Tibial nerve (tissue), 4 donors: ENCODE measurements at places on chromosomes 1 and 21.

DNA sequence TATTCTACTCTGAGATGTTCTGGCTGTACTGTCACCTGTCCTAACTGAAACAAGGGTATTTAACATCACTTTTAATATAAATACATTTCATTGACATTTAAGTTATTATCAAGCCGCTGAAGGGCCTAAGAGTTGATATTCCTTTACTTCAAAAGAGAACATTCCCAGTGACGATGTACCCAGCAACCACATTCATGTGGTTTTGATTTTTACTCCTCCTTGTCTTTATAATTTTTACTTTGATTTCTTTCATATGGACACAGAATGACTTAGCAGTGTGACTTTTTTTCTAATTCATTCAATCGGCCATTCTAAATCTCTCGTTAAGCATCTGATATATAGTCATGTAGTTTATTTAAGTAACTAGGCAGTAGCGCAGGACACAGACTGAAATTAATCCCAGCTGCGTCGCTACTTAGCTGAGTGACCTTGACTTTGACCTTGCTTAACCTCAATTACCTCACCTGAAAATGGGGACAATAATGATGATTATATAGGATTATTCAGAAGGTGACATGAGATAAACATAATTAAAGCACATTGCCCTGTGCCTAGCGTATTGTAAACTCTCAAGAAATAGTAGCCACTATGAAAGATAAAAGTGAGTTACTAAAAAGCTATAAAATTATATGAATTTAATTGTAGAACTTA, 476.6 kb downstream of the SETD4 start:
- DNase-seq: no peak

DNA sequence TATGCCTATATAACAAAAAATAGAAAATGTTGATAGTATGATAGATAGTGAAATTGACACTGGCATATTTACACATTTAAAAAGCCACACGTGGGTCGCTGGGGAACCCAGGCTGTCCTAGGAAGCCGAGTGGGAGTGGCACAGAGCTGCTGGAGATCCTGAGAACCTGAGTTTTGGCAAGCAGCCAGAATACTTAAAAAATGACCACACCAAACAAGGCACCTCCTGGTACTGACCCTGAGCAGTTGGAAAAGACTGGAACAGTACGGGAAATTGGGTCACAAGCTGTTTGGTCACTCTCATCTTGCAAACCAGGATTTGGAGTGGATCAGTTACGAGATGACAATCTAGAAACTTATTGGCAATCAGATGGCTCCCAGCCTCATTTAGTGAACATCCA, 111.5 kb downstream of the ZFYVE9 start:
- DNase-seq: no peak

DNA sequence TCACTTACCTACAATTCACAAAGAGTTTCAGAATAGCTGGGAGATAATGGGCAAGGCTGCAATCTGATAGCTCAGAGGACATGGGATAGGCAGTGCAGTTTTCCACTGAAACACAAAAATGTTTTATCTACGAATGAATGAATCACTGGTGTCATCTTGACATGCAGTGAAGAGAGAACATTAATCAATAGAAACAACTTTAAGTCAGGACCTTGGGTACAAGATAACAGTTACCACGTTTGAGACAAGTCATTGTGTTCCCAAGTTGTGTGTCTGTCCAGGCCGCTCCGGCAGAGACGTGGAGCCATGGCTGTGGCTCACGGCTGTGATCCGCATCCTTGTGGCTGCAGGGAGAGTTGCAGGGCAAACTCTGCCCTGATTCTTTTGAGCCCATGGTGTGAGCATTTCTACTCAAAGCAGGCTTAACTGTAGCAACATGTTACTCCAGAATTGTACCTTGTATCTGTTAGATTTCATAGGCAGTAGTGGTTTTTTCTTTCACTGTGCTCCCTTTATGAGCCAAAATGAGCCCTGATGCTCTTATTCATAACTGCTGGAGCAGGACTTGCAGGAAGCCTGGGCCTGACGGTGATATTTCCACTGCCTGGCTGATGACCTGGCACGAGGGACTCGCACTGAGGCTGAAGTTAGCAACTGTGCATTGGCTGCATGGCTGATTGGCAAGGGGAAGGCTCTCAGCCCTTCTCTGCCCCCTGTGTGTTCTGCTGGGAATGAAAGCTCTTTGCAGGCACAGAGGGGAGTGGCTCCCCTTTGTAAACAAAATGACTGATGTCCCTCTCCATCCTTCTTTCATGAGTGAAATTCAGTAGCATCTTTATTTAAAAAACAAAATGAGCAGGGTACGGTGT, 465.2 kb downstream of the AJAP1 start:
- no peak for DNase-seq

DNA sequence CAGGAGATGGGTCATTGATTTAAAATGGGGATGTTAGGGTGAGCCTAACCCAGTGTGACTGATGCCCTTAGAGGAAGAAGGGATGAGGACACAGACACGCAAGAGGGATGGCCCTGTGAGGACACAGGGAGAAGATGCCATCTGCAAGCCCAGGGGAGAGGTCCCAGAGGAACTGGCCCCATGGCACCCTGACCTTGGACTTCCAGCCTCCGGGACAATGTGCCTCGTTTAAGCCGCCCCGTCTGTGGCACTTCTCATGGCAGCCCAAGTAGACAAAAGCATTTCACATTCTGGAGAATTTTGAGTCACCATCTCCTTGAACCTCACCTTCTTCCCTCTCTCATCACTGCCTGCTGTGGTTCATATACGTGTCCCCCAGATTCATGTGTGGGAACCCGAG, 20.1 kb upstream of the PCBP3 start:
- DNase-seq: no peak

DNA sequence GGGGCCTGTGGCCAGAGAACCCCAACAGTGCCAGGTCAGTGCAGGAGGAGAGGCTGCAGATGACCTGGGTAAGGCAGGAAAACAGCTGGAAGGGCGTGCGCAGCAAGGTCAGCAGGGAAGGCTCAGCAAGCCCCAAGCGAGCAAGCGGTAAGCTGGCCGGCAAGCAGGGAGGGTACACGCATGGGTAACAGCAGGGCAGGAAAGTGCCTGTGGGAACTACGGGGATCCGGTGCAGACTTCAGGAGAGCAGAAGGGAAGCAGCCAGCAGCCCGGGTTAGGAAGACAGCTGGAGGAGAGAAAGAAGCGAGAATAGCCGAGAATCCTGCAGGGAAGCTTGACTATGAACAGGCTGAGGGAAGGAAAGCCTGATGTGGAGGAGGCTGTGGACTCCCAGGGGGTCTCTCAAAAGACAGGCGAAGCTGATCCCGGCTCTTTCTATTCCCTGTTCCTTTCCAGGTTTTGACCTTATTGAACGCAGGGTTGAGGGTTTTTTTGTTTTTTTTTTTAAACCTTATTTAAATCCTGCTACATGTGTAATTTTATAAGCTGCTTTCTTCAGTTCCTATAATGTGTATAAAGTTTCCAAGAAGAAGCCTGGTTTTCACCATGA, 20.9 kb downstream of the UMODL1 start:
- DNase-seq: no peak

- DNase-seq: no peak
Measured at GRCh38 chr1:50163680-50164079, 55.0 kb downstream of the ELAVL4 start.

- DNase-seq: no peak
Measured at GRCh38 chr1:219329578-219329977, 155.9 kb downstream of the LYPLAL1 start.

- no peak for DNase-seq
Measured at GRCh38 chr1:53984726-53985125, 33.3 kb downstream of the LDLRAD1 start.
